ENCODE measurements at places on chromosomes 11 and 22.

- DNase-seq = no peak
Measured at GRCh38 chr11:109377039-109377742, 44.8 kb upstream of the C11orf87 start.

- no peak for DNase-seq
Measured at GRCh38 chr22:42684462-42685195, 35.4 kb upstream of the CYB5R3 start.

DNA sequence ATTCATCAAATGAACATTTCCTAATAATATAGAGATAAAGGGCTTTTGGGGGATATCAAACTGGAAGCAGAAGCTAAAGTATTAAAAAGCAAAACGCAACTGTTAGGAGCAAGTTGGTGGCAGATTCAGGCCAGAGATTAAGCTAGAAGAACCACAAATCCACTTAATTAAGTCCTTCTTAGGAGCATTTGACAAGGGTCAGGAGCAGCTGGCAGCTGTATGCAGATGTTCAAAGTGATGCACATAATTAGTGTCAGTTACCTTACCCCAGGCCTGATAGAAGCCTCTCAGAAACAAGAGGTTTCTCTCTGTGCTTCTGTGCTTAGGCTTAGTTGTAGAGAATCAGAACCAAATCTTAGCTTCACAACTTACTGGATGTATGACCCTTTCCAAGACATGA lies 546.5 kb upstream of the ANO5 start:
- DNase-seq = no peak

- DNase-seq = peak; percentile 34
Measured at GRCh38 chr11:61598886-61599868, 18.3 kb upstream of the SYT7 start.

DNA sequence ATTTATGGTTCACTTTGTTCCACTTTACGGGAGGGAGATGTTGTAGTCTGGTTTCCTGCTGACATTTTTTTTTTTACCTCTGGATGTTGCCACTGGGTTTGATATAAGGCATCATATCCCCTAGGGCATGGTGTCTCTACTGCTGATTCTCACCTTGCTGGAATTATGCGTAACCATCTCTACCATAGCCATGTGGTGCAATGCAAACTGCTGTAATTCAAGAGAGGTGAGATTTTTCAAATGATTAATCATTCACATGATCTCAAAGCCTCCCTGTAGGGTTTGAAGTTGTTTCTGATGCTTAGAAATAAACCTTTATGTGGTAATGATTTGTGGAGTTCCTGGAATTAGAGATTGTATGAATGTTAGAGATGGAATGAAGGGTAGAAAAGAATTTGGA lies 13.0 kb downstream of the MS4A3 start:
- DNase-seq = no peak
